ENCODE measurements at places on chromosomes 6 and 20.

GRCh38 chr20:2509468-2509781, 710 bp upstream of the ZNF343 start:
- no peak for DNase-seq

- DNase-seq, result no peak
These were observed 37.3 kb downstream of the MRS2 start for GRCh38 chr6:24439858-24440539.

- DNase-seq, result no peak
These were observed 198.5 kb upstream of the TAB2 start for GRCh38 chr6:149118737-149119653.

DNA sequence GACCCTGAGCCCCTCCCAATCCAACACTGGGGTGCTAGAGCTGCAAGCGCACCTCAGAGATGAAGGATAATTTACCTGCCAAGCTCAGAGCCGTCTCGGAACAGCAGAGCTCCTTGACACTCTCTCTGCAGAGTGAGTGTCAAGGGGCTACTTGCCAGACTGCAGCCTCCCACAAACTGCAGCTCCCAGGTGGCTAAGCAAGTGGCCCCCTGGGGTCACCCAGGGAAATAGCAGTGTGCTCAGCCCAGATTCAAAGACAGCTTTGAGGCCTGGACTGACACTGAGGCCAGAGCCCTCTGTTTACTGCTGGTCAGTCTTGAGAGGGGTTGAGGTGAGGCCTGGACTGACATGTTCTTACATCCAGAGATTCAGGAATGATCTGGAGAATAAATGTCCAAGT, 46.0 kb upstream of the GJA1 start:
- DNase-seq, result no peak

- peak; percentile 62 for DNase-seq
These were observed 44.8 kb upstream of the SLC2A12 start for GRCh38 chr6:134097114-134097707.

DNA sequence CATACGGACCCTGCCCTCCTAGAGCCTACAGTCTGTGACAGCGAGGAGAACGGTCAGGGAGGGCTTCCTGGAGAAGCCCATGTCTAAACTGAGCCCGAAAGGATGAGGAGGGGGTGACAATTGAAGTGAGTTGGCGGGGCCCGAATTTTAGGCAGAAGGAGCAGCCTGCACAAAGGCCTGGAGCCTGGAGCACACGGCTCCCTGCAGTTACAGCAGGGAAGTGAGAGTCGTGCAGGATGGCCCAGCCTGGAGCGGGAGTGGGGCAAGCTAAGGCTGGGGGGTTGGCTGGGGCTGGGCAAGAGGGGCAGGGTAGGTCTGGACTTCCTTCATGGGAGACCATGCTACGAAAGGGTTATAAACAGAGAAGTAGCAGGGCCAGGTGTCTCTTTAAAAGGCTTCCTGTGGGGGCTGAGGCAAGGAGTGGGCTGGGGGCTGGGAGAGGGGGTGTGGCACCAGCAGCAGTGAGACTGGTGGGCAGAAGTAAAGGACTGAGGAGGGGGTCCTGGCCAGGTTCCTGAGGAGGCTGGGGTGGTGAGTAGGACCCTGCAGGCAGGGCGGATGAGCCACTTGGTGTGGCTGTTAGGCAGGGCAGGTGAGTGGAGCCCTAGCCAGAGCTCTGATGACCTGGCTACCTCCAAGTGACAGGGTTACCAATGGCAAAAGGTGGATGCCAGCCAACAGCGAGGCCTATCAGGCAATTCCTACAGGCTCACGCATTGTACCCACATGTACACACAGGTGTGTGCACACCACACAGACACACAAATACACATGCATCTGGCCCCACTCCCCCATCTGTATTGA, 119.2 kb downstream of the MRPL14 start:
- DNase-seq, result no peak

GRCh38 chr6:117423754-117424153, 2.0 kb downstream of the ROS1 start:
- DNase-seq, result no peak

DNA sequence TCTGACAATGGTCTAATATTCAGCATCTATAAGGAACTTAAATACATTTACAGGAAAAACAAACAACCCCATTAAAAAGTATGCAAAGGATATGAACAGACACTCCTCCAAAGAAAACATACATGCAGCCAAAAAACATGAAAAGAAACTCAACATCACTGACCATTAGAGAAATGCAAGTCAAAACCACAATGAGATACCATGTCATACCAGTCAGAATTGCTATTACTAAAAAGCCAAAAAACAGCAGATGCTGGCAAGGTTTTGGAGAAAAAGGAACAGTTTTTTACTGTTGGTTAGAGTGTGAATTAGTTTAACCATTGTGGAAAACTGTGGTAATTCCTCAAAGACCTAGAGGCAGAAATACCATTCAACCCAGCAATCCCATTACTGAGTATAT, 339.0 kb upstream of the ADGRB3 start:
- DNase-seq, result no peak

Data from NCI-H2081 (cell line).